Pancreas (tissue), 10 donors: ENCODE measurements at places on chromosomes 2 and 18.

GRCh38 chr2:96209011-96209728 is 543 bp upstream of the STARD7 start:
- DNase-seq, result no peak
- H3K36me3 ChIP-seq, result no peaks in the 10 kb centered on the region
- H3K4me1 ChIP-seq, result peaks cover 24% of the 10 kb centered on the region
- H3K4me3 ChIP-seq, result peak overlapping the region; percentile 94
- H3K27me3 ChIP-seq, result no peaks in the 10 kb centered on the region
- peak overlapping the region; percentile 97 for H3K27ac ChIP-seq

DNA sequence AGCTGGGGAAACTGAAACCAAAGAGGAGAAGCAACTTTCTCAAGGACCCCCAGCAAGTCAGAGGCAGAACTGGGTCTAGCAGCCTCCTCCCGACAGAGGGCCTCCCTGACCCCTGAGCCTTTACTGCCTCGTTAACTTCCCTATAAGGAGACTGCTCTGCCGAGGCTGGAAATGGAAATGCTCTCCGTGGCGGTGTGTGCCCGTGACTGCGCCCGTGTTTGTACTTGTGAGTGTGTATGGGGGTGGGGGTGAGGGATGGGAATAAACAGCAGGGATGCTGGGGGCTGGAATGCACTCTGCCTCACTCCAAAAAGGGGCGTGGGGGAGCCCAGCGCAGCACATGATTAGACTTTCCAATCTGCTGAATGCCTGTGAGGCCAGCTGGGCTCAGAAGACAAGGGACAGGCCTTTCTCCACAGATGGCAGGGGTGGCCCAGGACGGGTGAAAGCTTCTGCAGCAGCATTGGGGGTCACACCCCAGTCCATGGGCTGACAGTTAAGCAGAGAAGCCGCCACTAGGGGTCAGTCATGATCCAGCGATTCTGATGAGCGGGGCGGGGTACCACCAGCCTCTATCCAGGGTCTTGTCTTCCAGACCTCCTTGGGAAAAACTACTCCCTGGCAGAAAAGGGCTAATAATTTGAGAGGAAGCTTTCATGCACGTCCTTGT is 26.8 kb downstream of the MPHOSPH10 start:
- DNase-seq, result peak; percentile 26
- H3K4me1 ChIP-seq, result no peaks in the 10 kb centered on the region
- H3K36me3 ChIP-seq, result no peaks in the 10 kb centered on the region
- no peak overlapping the region for H3K4me3 ChIP-seq
- no peaks in the 10 kb centered on the region for H3K27me3 ChIP-seq
- H3K27ac ChIP-seq, result no peak overlapping the region

- H3K36me3 ChIP-seq, result no peaks in the 10 kb centered on the region
- no peak overlapping the region for H3K27ac ChIP-seq
- no peaks in the 10 kb centered on the region for H3K4me1 ChIP-seq
- H3K27me3 ChIP-seq, result no peaks in the 10 kb centered on the region
- DNase-seq, result no peak
These were observed 16.1 kb downstream of the CCDC178 start for GRCh38 chr18:33424266-33424946.

- H3K4me1 ChIP-seq, result no peaks in the 10 kb centered on the region
- H3K4me3 ChIP-seq, result no peak overlapping the region
- H3K36me3 ChIP-seq, result no peaks in the 10 kb centered on the region
- H3K27ac ChIP-seq, result no peak overlapping the region
- no peak for DNase-seq
These were observed 222.0 kb downstream of the KLHL29 start for GRCh38 chr2:23606968-23607367.

DNA sequence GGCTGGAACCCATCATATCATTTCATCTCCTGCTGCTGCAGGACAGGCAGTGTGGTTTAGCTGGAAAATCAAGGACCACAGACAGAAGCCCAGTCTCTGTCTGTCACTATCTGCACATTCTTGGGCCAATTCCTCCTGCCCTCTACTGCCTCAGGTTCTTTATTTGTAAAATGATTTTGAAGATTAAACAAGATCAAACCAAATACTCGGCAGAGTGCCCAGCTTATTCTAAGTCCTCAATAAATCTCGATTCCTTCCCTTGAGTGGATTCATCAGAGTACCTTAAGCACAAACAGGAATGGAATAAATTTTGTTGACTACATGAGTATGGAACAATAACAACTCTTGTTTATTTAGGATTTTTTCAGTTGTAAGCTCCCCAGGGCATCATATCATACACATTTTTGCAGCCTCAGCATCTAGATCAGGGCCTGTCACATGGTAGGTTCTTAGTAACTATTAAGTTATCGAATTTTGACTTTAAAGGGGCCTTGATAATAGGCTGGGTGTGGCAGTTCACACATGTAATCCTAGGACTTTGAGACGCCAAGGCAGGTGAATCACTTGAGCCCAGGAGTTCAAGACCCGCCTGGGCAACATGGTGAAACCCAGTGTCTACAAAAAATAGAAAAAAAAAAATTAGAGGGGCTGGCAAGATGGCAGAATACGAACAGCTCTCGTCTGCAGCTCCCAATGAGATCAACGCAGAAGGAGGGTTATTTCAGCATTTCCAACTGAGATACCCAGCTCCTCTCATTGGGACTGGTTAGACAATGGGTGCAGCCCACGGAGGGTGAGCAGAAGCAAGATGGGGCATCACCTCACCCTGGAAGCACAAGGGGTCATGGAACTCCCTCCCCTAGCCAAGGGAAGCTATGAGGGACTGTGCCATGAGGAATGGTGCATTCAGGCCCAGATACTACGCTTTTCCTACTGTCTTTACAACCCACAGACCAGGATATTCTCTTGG is 11.1 kb downstream of the RHOB start:
- H3K4me3 ChIP-seq, result no peak overlapping the region
- no peaks in the 10 kb centered on the region for H3K4me1 ChIP-seq
- H3K27me3 ChIP-seq, result no peaks in the 10 kb centered on the region
- no peak overlapping the region for H3K27ac ChIP-seq

DNA sequence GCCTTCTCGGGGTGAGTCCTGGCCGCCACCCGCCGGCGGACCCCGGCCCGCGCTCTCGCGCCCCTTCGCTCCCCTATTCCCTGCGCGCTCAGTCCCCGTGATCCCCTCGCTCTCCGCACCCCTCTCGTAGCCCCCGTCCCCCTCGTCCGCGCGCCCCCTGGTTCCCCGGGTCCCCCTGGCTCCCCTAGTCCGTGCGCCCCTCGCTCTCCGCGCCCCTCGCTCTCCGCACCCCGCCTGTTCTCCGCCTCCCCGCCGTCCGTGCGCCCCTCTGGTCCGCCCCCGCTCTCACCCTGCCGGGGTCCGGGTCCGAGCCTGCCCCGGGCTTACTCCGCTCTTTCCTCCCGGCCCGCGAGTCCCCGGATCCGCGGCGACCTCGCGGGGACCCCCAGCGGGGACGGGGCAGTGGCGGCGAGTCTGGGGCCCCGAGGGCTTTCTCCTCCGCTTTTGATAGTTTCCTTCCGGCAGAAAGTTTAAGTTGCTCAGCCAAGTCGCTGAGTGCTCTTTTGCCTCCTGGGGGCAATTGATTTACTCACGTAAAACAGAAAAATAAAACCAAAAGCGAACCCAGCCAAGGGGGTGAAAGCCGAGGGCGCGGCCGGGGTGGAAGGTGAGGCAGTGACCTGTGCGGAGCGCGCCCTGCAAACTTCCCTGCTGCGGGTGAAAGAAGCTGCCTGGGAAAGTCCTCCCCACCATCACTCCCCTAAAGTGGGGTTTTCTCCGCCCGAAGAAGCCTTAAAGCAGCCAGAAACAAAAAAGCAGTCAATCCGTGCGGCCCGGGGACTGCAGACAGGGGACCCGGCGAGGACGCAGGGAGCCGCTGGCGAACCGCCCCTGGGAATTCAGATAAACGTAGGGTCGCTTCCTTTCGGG is 568 bp downstream of the RAB31 start:
- no peaks in the 10 kb centered on the region for H3K36me3 ChIP-seq
- no peaks in the 10 kb centered on the region for H3K27me3 ChIP-seq
- no peaks in the 10 kb centered on the region for H3K4me1 ChIP-seq
- no peak for DNase-seq
- H3K4me3 ChIP-seq, result peak overlapping the region; percentile 59

DNA sequence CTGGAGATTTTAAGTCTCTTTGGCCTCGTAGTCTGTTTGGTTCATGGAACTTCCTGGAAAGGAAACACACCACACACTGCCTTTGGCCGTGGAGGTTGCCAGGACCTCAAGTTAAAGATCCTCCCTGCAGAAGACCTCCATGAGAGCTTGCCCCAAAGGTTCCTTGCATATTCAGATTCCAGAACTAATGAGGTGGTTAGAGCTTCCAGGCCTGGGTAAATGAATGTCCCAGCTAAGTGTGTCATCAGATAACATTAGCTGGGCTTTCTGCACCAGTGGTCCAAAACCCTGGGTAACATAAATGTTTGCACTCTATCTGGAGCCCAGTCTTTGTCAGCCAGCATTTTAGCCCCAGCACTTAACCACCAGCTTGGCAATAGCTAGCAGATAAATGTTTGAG is 122.1 kb upstream of the EML6 start:
- no peaks in the 10 kb centered on the region for H3K27me3 ChIP-seq
- H3K4me1 ChIP-seq, result peaks cover 40% of the 10 kb centered on the region
- H3K27ac ChIP-seq, result no peak overlapping the region
- DNase-seq, result no peak
- H3K36me3 ChIP-seq, result peaks cover 7% of the 10 kb centered on the region

DNA sequence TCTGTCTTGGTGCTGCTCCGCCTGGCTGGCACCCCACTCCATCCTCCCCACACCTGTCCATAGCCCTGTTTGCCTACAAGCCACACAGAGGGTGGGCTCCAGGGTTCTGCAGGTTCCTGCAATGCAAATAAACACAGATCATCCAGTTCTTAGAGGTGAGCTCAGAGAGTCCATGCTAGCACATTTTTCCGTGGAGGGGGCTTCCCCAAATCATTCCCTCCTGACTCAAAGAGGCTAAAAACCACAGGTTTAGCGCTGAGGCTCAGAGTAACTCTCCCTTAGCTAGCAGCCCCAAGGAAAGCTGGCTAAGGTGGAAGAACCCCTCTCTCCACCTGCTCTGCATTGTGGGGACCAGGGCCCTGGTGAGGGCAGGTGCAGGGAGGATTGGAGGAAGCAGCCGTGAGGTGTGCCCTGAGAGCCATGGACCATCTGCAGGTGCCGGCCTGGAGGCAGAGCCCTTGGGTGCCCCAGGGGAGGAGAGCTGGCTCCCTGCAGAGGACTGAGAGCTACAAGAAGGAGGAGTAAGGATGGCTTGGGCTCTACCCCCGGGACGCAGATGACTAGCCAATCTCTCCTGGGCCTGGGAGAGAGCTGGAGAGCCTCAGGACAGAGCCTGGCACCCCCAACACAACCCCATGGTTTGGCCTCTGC is 23.8 kb upstream of the TEX44 start:
- H3K4me1 ChIP-seq, result no peaks in the 10 kb centered on the region
- H3K27me3 ChIP-seq, result no peaks in the 10 kb centered on the region
- no peak overlapping the region for H3K27ac ChIP-seq
- DNase-seq, result no peak

- H3K4me1 ChIP-seq, result no peaks in the 10 kb centered on the region
- H3K27ac ChIP-seq, result no peak overlapping the region
- H3K27me3 ChIP-seq, result no peaks in the 10 kb centered on the region
- DNase-seq, result no peak
- H3K36me3 ChIP-seq, result no peaks in the 10 kb centered on the region
These were observed 1523.7 kb upstream of the ACVR2A start for GRCh38 chr2:146321175-146321574.

- no peak for DNase-seq
- H3K27me3 ChIP-seq, result no peaks in the 10 kb centered on the region
- no peaks in the 10 kb centered on the region for H3K4me1 ChIP-seq
- H3K4me3 ChIP-seq, result no peak overlapping the region
- H3K36me3 ChIP-seq, result no peaks in the 10 kb centered on the region
These were observed 68.5 kb downstream of the FIGN start for GRCh38 chr2:163667064-163667887.

DNA sequence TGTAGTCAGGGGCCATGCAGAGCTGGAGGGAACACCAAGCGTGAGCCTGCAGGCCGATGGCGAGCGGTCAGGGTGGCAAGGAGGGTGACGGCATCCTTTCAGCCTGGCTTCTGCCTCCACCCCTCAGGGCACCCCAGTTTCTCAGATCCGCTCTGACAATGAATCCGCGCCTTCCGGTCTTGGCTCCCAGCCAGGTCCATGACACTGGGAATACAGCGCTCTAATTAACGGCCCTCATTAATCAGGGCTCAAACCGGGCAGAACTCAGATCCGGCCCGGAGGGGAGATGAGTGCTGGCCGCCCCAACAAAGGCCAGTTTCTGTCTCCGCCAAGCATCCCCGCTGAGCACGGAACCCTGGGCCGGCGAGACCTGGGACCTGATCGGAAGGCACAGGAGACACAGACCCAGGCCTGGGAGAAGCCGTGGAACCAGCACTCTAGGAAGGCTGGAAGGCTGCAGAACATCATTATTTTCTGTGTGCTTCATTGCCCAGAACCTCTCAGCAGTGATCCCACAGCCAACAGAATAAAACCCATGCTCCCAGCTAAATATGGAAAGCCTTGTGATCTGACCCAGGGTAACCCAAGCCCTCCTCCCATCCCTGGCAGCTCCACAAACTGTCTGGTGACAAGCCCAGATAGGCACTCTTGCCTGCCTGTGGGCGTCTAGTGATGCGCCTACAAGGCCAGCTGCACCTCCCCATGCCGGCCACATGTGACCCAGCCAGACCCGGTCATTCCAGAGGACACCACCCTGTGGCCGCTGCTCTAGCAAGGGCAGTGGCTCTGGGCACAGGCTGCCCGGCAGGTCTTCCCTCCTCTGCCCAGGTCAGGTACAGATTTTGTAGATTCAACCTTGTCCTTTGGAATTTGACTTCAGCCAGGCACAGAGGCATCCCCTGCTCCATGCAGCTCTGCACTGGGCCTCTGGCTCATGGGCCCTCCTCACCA is 438.7 kb upstream of the MYT1L start:
- H3K36me3 ChIP-seq, result no peaks in the 10 kb centered on the region
- no peaks in the 10 kb centered on the region for H3K27me3 ChIP-seq
- DNase-seq, result peak; percentile 59
- no peak overlapping the region for H3K4me3 ChIP-seq

DNA sequence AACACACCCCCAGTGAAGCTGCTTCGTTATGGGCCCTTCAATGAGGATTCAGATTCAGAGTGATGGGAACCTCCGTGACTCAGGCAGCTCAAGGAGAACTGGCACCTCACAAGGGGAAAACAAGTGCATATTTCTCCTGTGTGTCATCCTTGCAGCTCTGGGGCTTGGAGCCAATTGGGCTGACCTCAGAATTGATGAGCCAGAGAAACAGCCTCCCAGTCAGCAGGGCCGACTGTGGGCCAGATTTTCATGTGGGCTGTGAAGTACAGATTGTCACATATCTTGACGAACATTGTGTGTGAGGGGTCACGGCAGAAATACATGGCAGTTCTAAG is 189.6 kb upstream of the SP5 start:
- DNase-seq, result peak; percentile 25
- no peak overlapping the region for H3K27ac ChIP-seq
- no peaks in the 10 kb centered on the region for H3K36me3 ChIP-seq
- H3K4me1 ChIP-seq, result no peaks in the 10 kb centered on the region
- H3K4me3 ChIP-seq, result no peak overlapping the region
- no peaks in the 10 kb centered on the region for H3K27me3 ChIP-seq

GRCh38 chr2:44424211-44424610 is 62.5 kb downstream of the CAMKMT start:
- H3K4me1 ChIP-seq, result no peaks in the 10 kb centered on the region
- H3K4me3 ChIP-seq, result no peak overlapping the region
- no peak for DNase-seq
- H3K27me3 ChIP-seq, result no peaks in the 10 kb centered on the region

GRCh38 chr2:102361632-102362241 is 6.1 kb downstream of the IL18R1 start:
- no peak overlapping the region for H3K27ac ChIP-seq
- H3K4me1 ChIP-seq, result no peaks in the 10 kb centered on the region
- H3K36me3 ChIP-seq, result no peaks in the 10 kb centered on the region
- no peak for DNase-seq
- no peaks in the 10 kb centered on the region for H3K27me3 ChIP-seq
